ENCODE measurements at places on chromosomes 16 and 17. TPM values are rescaled to one million over a fixed set of nuclear protein-coding genes. Genes with fewer than 3 reads are reported as not detected.

GRCh38 chr17:38919316-38920078, 5.9 kb upstream of the LASP1NB start:
- DNase-seq, result no peak

DNA sequence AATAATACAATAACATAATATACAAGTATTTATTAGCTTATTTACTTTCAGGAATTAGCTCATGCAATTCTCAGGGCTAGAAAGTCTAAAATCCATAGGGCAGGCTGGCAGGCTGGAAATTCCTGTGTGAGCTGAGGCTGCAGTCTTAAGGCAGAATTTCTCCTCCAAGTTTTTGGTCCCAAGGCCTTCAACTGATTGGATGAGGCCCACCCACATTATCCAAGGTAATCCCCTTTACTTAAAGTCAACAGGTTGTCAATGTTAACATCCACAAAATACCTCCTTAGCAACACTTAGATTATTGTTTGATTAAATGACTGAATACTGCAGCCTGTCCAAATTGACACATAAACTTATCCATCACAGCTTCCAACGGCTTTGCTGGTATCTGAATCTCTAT, 32.9 kb upstream of the SOX9 start:
- DNase-seq, result no peak

DNA sequence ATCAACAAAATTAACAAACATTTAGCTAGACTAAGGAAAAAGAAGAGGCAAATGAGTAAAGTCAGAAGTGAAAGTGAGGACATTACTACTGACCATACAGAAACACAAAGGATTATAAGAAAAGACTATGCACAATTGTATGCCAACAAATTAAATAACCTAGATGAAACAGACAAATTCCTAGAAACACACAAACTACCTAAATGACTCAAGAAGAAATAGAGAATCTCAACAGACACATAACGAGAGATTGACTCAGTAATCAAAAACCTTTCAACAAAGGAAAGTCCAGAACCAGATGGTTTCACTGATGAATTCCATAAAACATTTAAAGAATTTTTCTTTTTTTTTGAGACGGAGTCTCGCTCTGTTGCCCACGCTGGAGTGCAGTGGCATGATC, 35.7 kb upstream of the MYLK3 start:
- DNase-seq, result no peak

DNA sequence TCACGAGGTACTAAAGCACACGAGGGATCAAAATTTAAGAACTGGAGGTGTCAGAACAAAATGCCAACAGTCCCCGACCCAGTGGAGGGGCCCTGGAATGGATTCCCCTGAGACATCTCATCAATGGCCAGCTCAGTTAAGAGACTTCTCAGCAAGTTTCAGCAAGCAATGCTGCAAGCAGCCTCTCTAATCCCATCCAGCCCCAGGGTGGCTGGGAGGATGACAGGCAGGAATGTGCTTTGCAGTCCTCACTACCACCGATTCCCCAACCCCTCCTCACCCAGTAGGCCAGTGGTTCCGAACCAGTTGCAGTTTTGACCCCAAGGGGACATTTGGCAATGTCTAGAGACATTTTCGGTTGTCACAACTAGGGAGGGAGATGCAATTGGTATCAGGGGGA, 8.7 kb downstream of the GPRC5B start:
- DNase-seq, result no peak

DNA sequence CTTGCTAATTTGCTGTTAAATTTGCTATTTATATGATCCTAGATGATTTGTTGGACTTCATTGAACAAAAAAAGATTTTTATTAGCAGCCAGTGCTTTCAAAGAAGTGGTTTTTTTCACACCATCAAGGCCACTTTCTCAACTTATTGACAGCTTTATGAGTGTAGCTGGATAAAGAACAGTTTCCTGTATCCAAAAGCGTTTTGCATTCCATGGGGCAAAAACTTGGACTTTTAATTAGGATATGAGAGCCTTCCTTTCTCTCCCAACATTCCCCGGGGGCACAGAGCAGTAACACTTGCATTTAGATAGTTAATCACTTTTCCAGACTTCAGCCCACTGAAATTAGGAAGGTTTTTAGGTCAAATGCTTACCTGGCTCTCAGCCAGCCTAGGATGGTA, 177.1 kb upstream of the ELAC2 start:
- no peak for DNase-seq

GRCh38 chr17:49553676-49554335, 21.9 kb upstream of the NXPH3 start:
- DNase-seq, result no peak

- DNase-seq, result no peak
These were observed 15.4 kb downstream of the CUEDC1 start for GRCh38 chr17:57939797-57940196.

GRCh38 chr17:62910277-62910676, 55.8 kb upstream of the TANC2 start:
- DNase-seq, result no peak

DNA sequence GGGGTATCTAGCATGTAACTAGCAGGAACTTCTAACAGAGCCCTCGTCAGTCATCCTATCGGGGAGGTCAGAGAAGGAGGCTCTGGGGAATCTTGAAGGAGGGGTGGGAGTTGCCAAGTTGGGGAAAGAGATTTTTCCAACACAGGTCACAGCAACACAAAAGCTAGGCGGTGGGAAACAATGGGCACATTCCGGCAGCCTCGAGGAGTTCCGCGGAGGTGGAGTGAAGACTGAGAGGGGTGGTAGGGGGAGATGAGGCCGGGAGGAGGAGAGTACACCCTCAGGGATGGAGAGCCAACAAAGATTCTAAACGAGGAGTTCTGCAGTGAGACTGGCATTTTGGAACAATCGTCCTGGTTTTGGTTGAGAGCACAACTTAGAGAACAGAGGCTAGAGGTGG, 13.5 kb upstream of the CALB2 start:
- DNase-seq, result no peak

DNA sequence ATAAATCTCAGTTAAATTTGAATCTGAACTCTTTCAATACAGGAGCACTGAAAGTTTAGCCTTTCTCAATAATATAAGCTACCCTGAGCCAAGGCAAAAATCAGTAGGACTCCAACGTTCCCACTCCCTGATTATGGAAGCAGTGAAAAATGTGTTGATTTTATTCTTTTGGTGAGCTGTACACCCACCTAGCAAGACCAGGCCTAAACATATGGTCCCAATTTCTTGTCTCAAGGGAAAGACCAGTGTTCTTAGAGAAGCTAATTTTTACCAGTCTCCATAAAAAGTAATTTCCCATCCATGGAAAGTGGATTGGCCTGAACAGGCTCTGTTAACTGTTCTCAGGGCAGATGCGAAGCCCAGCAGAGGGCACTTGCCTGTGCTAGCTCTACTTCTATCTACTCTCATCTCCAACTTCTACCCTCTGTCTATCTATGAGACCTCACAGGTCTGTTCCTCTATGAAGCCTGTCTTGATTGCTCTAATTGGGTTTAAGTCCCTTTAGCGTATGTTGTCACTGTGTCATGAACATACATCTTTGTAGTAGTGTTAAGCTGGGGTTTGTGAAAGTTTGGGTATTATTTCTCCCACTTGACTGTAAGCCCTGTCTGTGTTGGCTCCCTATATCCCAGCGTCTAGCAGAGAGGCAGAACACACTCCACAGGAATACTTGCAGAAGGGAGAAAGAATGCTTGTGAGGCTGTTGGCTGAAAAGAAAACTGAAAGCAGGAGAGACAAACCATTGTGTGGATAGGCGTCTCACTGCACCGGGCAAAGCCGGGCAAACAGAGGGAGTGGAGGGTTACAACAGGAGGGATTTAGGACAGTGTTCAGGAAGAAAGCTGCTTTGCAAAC, 167.1 kb upstream of the MAF start:
- peak; percentile 45 for DNase-seq

GRCh38 chr16:14037960-14038359, 33.2 kb upstream of the MRTFB start:
- no peak for DNase-seq

DNA sequence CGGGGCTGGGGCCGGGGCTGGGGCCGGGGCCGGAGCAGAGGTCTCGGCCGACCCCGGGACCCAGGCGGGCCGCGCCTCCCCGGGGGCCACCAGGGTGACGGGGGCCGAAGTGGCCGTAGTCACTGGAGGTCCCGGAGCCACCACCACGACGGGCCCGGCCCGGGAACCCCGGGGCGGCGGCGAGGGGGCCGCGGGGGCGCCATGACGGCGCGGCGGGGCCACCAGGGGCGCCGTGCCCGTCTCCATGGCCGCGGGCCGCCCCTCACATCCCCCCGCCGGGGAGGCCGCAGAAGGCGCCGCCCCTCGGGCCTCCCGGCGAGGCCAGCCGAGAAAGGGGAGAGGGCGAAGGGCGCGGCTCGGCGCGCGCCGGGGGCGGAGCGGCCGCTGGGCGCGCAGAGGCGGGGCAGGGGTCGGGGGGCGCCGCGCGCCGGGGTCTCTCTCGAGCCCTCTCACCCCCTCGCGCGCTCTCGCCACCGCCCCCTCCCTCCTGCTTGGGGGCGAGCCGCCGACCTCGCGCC, 297 bp downstream of the TBC1D10B start:
- no peak for DNase-seq

- DNase-seq, result no peak
These were observed 5.4 kb downstream of the CTRL start for GRCh38 chr16:67926181-67926750.

DNA sequence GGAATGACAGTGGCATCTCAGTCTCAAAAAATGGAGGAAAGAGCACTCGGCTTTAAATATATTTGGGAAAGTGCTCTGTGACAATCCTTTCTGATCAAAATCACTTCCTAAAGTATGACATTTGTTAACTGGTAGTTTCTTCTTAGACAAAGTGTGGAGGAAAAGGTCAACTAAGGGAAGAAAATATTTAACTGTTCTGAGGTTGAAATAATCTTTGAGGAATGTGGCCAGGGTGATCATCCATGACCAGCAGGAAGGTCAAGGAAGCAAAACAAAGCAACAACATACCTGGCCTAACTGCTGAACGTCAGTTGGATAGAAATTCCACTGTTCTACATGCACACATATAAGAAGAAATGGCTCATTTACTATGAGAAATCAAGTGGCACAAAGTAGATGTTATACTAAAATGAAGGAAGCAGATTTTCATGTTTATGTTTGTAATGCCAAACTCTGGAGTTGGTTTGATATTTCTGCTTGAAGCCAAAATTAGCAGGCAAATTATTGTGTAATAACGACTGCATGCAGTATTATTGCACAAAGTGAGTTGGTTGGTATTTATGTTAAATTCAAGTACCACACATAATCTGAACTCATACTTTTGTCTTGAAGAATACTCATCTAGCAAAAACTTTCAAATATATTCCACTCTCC, 87.3 kb upstream of the CORO6 start:
- no peak for DNase-seq

DNA sequence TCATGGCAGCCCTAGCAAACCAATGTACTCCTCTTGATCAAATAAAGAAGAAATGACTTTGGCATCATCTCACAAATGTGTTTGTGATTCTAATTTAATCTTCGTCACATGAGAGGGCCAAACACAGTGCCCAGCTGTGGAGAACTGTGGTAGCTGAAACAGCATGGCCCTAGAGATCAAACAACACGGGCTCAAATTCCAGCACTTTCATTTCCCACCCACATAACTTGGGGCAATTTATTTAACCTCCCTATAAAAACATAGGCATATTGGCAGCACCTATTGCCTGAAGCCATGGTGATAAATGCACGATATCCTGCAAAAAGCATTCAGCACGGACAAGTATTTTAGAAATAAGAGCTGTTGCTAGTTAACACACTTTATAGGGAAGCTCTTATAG, 2.5 kb downstream of the ACSM1 start:
- DNase-seq, result no peak

AOC3 gene
- 0.25 TPM for polyA plus RNA-seq

TBX2 gene
- polyA plus RNA-seq, result not detected

TBC1D3E gene
- not detected for polyA plus RNA-seq

DHRS7C gene
- polyA plus RNA-seq, result not detected

CHST6 gene
- 4.7 TPM for polyA plus RNA-seq

VKORC1 gene
- polyA plus RNA-seq, result 210 TPM

USP43 gene
- 3.7 TPM for polyA plus RNA-seq

GRB7 gene
- 9.9 TPM for polyA plus RNA-seq
